HEK293T (cell line): ENCODE measurements at places on chromosomes 4 and X.

DNA sequence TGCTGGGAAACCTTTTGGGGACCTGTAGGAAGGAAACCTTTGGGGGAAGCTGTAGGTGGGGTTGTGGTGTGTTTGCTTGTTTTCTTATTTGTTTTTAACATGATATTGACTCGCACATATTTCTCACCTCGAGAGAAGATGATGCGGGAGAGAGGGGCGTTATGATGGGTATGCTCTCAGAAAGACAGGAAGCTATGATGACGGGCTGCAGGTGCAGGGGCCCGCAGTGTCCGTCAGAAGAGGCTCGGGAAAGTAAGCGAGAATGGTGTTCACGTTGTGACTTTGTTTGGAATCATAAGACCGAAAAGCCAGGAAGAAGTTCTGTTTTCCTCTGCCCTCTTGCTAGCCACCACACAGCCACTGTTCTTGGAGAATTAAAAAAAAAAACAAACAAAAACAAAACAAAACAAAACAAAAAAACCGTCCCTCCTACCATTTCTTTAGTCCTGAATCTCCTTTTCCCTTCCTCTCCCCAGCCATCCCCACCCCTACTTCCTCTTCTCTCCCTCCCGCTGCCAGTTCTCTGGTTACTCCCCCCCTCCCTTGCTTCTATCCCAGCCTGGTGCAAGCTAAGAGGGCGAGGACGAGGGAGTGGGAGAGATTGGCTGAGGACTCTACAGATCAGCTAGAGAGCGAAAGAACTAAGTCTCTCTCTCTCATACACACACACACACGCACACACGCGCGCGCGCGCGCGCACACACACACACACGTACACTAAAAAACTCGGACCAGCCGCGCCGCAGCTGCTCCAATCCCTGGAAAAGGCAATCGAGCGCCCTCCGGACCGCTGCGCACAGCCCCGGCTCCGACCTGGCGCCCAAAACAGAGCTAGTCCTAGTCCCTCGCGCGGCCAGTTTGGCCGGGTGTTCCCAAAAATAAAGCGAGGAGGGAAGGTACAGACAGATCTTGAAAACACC lies at the start of gene BMP3:
Gene BMP3 (plus strand): TSS at position 648 of the 920 bp plus-strand sequence. CDS start 577 bp downstream, outside the sequence.
- DNase-seq = peak; percentile 53

DNA sequence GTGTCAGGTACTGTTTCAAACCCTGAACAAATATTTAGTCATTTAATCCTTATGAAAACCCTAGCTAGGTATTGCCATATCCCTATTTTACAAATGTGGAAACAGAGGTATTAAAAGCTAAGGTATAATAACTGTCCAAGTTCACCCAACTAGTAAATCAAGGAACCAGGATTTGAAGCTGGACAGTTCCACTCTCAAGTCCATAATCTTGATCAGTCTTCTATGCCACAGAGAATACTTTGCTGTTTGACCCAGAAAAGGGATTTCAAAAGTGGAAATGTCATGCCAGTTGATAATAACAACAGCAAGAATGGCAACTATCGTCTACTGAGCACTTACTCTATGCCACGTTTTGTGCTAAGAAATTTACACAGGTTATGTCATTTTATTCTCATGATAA lies 90.4 kb upstream of the KIT start:
- no peak for DNase-seq

GRCh38 chr4:179145746-179146525 lies 1703.7 kb upstream of the AGA start:
- DNase-seq = no peak

DNA sequence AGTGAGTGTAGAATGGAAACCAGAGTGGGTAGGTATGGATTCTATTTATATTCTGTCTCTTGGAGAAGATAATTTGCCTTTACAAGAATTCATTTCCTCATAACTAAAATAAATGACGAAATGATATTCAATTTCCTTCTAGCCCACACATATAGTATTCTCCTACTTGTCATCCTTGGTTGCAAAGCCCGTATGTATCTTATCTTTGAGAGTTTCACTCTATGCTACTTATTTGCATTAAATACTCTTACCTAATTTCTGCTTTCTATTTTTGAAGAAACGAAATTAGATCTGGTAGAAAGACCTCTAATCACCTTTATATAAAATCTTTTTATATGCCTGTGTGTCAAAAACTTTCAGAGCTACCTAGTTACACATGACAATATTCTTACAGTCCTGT lies 457.7 kb downstream of the NKX6-1 start:
- DNase-seq = no peak

GRCh38 chrX:114787061-114787460 lies 203.2 kb downstream of the HTR2C start:
- no peak for DNase-seq

- DNase-seq = no peak
Observed at GRCh38 chr4:6777636-6778281, 4.8 kb upstream of the KIAA0232 start.

GRCh38 chr4:159042868-159043267 lies 60.0 kb upstream of the RAPGEF2 start:
- no peak for DNase-seq

- no peak for DNase-seq
Observed at GRCh38 chr4:30386266-30386895, 333.8 kb upstream of the PCDH7 start.

DNA sequence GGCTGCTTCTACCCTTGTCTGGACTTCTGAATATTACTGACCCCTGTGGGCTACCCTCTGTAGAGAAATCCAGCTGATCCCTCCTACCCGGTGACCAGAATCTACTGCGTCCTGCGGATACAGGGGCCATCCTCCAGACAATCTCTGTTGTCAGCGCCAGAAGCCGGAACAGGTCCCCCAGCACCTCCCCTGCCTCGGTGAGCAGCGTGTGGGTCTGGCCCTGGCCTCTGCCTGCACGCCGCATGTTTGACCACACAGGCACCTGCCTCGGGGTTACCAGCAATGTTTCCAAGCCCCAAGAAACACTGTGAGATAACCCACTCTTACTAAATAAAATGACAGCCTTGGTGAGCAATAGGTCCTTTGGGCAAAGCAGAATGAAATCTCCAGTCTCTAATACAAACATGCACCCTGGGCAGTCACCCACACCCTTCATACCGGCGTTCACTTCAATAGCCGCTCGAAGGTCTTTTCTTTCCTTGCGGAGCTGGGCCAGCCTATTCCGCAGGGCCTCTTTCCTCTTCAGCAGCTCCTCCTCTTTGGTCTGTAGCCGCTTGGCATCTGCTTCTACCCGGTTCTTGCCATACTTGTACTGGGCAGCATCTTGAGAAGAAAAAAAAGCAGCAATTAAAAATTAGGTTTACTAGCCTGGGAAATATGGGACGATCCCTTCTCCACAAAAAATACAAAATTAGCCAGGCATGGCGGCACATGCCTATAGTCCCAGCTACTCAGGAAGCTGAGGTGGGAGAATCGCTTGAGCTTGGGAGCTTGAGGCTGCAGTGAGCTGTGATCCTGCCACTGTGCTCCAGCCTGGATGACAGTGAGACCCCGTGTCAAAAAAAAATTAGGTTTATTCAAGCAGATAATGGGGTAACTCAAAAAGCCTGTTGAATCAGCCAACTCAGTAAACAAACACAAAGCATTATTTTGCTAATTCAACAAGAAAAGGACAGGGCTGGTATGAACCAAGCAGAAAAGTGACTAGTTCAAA lies 165.1 kb downstream of the AFAP1 start:
- DNase-seq = no peak

- peak; percentile 69 for DNase-seq
Observed at GRCh38 chr4:40309250-40309774, 25.8 kb upstream of the CHRNA9 start.

DNA sequence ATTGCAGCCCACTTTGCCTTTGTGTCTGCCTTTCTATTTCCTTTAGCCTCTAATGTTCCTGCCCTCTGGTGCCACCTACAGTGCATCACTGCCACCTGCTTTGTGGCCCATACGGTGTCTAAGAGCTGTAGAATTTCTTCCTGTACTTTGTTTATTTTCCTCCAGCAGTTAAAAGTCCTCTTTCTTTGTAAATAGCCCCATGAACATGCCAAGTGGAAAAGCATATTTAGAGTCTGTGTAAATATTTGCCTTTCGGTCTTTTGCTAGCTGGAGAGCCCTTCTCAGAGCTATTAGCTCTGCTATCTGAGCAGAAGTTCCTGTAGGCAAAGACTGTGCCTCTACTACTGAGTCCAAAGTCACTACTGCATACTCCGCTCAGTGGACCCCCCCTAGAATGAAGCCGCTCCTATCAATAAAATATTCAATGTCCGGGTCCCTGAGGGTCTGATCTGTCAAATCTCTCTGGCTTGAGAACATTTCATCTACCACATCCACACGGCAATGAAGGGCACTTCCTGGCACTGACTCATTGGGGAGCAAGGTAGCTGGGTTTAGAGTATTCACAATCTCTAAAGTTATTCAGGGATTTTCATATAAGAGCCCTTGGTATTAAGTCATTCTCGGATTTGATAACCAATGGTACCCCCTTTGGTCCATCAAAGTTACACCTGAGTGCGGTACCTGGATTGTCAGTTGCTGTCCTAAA lies 36.3 kb downstream of the SULT1E1 start:
- peak; percentile 25 for DNase-seq

GRCh38 chr4:3401436-3402171 lies 40.2 kb upstream of the HGFAC start:
- no peak for DNase-seq

GRCh38 chrX:18406531-18407266 lies 18.7 kb upstream of the CDKL5 start:
- DNase-seq = peak; percentile 37

GRCh38 chrX:26007462-26007861 lies 130.7 kb upstream of the MAGEB18 start:
- no peak for DNase-seq

GRCh38 chr4:12912896-12913418 lies 571.2 kb downstream of the RAB28 start:
- DNase-seq = no peak

DNA sequence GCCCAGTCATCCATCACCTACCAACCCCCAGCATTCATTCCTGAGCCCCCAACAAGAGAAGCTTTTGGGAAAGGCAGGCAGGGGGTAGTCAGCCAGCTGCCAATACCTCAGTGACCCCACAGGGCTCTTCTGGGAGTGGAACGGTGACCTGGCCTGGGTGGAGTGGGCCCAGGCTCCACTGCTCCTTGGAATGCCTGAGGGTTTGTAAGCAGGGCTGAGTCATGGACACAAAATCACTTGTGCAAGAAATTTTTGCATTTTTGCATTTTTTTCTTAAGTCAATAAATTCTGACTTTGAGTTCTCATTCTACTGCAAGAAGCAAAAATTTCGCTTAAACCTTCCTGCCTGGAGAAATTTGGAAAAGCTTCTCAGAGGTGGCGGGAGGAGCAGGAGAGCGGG lies 18.5 kb downstream of the SORCS2 start:
- DNase-seq = no peak

- no peak for DNase-seq
Observed at GRCh38 chr4:133969202-133969848, 232.3 kb downstream of the PABPC4L start.

GRCh38 chr4:164169591-164169990 lies 584.3 kb upstream of the SMIM31 start:
- DNase-seq = no peak

DNA sequence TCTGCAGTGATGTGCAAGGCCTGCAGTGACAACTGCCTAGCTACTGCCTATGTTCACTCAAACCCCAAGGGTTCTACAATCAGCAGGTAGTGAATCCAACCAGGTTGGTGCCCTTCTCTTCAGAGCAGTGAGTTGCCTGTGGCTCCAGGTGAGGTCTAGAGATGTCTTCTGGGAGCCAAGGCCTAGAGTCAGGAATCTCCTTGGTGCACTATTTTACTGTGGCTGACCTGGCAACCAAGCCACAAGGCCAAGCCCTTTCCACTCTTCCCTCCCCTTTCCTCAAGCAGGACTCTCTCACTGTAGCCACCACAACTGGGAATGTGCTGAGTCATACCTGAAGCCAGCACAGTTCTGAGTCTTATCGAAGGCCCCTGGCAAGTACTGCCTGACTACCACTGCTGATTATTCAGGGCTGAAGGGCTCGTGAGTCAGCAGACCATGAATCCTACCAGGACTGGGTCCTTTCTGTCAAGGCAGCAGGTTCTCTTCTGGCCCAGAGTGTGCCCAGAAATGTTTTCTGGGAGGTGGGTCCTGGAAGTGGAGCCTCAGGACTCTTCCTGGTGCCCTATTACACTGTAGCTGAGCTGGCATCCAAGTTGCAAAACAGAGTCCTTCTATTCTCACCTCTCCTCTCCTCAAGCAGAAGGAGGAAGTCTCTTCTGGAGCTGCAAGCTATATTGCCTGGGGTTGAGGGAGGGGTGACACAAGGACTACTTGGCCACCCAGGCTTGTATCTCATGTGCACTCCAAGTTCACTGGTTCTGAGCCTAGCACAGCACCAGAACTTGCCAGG lies 111.6 kb downstream of the BTC start:
- DNase-seq = no peak

DNA sequence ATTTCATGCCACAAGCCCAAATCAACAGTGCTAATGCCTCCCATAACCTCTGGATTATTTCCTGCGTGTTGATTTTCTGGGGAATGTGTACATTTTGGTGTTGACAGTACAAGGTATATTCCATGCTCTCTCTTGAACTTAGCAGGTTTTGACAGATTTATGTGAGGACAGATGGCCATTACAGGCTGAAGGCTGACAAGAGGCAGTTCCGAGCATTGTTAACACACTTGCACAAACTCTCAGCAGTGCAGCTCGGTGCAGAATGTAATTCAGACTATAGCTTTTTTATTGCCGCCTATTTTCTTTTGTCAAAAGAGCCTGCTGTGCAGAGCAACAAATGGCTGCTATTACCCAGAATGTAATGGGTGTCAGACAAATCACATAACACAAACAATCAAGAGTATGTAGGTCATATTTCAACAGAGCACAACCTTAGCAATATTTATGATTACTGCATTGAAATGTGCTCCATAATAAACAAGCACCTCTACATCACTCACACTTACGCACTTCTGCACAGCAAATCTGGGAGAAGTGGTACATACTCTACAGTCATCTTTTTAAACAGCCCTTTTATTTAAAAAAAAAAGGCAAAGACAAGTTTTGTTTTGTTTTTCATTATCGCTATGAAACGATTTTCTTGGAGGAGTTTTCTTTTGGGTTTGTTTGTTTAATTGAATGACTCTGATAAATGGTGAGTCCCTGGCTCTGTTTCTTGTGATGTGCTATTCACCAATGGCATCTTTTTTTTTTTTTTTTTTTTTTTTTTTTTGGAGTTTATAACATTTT lies 71.6 kb downstream of the PPARGC1A start:
- peak; percentile 39 for DNase-seq

- DNase-seq = no peak
Observed at GRCh38 chrX:133374874-133375387, 40.4 kb downstream of the GPC4 start.

DNA sequence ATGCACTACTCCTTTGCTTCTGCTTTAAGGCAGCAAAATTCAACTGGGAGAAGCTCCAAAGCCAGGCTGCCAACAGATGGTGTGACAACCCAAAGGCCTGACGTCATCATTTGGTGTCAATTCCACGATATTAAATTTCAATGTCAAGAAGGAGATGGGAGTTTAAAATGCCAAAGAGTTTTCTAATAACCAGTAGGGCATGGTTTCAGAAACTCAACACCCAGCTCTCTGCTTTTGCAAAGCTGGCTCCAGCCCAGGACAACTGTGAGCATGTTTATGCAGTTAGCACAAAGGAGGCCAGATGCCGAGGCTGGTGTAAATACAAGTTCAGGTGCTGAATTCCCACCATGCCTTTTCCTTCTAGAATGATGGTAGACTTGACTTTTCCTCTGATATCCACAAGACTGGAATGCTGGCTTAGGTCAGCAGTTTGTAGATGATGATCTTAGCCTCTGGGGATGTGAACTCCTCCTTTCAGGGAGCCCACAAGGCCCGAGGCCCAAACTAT lies 67.3 kb downstream of the AFAP1 start:
- no peak for DNase-seq
